Right kidney (tissue), 9 donors: ENCODE measurements at places on chromosomes 4 and X.
A peak's percentile ranks its signal among the peaks of the same experiment; 100 is the strongest.

- no peak for DNase-seq
Observed at GRCh38 chrX:124113621-124114600, 152.4 kb downstream of the STAG2 start.

DNA sequence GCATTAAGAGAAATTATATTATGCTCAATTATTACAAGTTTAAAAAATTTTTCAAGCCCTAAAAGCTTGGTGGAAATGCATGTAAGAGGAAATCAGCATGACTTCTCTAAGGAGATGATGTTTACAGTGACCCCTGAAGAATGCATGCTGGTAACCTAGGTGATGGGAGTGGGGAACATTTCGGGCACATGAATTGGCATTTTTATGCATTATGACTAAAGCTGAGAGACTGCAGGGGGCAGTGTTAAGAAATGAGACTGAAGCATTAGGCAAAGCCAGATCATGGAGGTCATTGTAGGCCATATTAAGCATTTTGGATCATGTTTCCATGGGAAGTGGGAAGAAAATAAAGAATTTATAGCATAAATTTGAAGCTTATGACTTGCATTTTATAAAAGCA, 421.3 kb downstream of the FAT4 start:
- no peak for DNase-seq

DNA sequence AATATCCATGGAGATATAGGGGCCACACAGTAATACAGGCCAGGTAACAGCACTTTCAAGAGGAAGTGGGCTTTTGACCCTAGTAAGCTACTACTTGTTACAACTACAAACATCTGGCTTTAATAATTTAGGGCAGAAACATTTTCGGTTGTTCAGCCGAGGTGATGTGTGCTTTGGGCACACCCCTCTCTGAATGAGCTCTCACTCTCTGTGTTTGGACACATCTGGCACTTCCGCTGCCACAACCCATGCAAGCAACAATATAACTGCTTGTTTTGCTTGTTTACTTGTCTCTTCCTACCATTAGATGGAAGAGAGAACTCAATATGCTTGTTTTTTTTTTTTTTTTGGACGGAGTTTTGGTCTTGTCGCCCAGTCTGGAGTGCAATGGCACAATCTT, 277.2 kb downstream of the HS3ST1 start:
- DNase-seq = no peak

DNA sequence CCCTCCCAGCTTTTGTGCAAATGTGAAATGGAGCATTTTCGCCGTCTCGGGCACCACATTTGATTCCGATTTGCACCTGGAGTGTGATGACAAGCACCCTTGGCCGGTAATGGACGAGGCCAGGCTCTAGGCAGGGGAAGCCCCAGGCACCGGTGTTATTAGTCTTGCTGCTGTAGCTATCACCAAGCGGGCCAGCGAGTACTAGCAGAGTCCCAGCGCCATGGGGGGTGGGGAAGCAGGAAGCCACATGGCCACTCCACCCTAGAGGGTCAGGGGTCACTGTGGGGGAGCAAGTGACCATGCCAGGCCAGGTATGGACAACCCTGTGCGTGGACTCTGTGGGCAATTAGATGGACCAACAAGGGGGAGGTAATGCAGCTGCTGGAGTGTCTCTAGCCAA, 88.8 kb downstream of the CPZ start:
- no peak for DNase-seq

DNA sequence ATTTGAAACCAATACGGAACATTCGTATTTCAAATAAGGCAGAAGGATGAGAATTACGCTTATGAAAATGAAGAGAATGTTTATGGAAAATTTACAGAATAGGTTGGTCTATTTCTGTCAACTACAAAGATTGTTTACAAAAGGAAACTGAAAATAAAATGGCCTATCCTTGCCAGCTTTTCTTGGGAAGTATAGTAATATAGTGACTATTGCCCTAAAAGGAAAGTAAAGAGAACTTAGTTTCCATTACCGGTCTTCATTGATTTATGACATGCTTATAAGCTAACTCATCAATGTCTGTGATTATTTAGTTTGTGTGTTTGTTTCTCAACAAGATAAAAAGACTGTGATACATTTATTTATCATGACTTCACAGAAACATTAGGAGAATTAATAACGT, 2.9 kb upstream of the SPRY1 start:
- no peak for DNase-seq

DNA sequence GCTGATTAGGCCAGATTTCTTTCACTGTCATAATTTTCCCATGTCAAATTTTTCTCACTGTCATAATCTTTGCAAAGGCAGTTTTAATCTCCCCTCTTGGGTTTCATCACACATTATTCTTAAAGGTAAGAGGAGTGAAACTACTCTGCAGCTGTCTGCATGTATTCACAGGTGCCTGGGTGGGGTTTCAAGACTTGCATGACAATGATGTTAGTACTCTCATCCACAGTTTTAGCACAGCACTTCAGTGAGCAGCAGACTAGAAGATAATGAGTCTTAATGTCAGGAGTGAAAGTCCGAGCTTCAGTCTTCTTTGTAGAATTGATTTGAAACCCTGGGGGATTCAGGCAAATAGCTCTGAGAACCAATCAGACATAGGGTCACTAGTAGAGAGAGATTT, 182.5 kb upstream of the GALNT7 start:
- DNase-seq = no peak

GRCh38 chr4:117664706-117665444, 369.4 kb upstream of the NDST3 start:
- no peak for DNase-seq

GRCh38 chrX:129842510-129843208, 1.0 kb downstream of the ZDHHC9 start:
- DNase-seq = no peak

- DNase-seq = no peak
Observed at GRCh38 chrX:41082783-41083182, 2.5 kb upstream of the USP9X start.

DNA sequence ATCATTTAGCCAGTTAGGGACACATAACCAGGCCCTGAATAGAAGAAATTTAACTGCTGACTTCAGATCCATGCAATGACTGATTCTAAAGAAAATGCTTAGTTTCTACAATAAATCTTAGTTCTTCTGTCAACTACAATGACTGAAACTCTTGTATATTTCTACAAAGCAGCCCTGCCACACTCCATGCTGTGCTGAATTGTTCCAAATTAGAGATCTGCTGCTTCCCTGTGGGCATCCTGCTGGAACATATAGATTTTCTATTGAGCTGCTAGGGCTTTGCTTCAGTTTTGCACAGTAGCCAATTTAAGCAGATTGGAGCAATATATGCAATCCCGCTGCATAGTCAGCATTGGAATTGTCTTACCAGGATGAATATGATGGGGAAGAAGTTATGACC, 312.8 kb upstream of the SMIM31 start:
- DNase-seq = no peak

GRCh38 chr4:124111922-124112321, 600.6 kb downstream of the ANKRD50 start:
- no peak for DNase-seq

DNA sequence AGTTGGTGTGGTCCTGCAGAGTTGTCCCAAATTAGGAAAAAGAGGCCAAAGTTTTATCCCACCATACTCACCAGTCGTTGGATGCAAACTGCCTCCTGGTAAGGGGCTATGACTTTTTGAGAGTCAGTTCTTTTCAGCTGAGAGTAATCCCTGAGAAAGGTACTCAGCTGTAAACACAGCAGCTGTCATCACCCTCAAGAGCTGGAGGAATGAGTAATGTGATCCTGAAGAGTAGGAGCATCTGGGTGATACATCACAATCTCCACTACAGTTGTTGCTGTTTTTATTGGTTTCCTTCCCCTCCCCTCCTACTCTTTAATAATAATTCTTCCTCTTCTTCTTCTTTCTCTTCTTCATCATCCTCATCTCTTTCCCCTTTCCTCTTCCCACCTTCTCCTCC, 5.7 kb downstream of the MAGEE1 start:
- DNase-seq = no peak

DNA sequence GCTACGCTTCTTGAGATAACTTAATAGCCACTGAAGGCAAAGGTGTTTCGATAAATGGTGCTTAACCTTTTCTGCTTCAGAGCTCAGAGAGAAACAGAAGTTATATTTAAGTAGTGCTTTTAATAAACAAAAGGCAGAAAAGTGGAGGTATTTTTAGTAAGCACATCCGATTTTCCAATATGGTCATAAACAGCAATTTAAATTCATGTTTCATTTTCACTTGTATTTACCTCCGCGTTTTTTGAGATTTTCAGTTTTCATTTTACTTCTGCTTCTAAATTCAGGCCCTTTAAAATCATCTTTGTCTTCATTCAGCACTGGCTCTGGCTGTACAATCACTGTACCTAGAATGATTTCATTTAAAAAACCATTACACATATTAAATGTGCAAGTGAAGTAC, 92.4 kb downstream of the ATRX start:
- no peak for DNase-seq

GRCh38 chrX:39137363-39137954, 336.2 kb downstream of the MID1IP1 start:
- no peak for DNase-seq

DNA sequence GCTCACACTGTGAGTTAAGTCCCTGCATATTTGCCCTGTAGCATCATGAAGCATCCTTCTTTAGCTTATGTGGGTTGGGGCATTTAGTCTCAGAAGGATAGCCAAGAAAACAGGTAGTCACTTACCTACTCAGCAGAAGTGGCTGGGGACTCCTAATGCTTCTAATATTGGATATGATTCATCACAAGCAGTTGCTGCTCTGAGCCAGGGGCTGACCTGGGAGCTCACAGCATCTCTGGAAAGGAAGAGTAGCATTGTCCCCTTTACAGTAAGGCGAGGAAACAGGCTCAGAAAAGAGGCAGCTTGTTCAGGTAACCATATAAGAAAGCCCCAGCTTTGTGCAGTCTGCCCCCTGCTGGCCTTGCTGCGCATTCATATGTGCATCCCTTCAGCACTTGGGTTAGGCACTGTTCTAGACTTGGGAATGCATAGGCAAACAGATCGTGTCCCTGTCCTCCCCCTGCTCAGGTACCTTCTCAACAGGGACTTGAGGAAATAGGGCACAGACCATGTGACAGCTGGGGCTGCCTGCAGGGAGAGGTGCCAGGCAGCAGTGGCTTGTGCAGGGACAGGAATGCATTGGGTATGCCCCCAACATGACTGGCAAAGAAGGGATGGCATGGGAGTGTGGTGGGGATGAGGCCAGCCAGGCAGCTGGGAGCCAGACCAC, 35.7 kb upstream of the TBC1D14 start:
- DNase-seq = no peak

DNA sequence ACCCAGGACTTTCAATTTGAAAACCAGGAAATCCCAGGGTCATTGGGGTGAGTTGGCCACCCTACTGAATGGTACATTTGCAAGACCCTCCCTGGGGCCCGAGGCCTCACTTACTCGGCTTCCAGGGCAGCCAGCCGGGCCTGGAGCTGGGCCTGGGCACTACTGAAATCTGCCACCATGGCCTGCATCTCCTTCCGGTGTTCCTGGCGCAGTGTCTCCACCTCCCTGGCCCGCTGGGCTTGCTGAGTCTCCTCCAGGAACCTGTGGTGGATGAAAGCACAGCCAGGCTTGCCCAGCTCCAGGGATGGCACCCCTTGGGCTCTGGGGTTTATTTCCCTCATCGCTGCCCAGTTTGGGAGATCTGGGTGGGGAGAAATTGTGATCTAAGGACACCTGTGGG, 24.7 kb downstream of the MED28 start:
- no peak for DNase-seq

DNA sequence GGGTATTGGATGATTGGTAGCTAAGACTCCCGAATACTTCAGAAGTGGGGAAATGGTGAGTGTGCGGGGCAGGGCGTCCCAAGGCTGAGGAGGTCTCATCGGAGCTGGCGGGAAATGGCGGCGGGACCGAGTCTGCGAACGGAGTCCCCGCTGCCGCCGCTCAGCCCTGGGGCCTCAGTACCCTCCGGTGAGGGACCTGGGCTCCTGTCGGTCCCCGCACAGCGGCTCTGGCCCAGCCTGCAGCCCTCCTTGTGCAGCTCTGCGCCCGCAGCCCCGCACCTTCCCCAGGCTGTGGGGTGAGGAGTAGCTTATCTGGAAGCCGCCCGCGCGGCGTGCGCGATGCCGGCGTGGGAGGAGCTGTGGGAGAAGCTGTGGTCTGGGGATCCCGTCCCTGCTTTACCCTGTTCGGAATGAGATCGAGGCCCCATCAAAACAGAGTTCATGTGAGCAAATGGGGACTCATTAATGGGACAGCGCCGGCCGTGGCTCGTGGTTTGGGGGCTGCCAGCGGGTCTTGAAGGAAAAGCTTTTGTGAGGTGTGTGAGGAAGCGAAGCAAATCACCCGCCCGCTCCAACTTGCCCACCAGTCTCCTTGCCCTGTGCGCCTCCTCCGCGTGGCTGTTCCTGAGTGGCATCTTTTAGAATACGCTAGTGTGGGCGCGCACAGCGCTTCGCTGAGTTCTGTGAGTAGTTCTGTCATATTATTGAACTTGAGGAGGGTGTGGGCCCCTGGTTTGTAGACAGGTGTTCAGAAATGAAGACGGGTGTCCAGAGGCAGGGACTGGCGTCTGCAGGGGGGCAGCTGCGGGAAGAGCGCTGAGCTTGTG, 531 bp downstream of the ZNF141 start:
- peak; percentile 94 for DNase-seq

GRCh38 chr4:57344296-57344695, 234.1 kb upstream of the IGFBP7 start:
- no peak for DNase-seq
